ENCODE measurements at places on chromosomes 7 and 10.

- no peak for DNase-seq
Measured at GRCh38 chr10:14186245-14186644, 144.5 kb downstream of the FRMD4A start.

GRCh38 chr7:47577321-47577919 is 4.5 kb downstream of the TNS3 start:
- DNase-seq: no peak

DNA sequence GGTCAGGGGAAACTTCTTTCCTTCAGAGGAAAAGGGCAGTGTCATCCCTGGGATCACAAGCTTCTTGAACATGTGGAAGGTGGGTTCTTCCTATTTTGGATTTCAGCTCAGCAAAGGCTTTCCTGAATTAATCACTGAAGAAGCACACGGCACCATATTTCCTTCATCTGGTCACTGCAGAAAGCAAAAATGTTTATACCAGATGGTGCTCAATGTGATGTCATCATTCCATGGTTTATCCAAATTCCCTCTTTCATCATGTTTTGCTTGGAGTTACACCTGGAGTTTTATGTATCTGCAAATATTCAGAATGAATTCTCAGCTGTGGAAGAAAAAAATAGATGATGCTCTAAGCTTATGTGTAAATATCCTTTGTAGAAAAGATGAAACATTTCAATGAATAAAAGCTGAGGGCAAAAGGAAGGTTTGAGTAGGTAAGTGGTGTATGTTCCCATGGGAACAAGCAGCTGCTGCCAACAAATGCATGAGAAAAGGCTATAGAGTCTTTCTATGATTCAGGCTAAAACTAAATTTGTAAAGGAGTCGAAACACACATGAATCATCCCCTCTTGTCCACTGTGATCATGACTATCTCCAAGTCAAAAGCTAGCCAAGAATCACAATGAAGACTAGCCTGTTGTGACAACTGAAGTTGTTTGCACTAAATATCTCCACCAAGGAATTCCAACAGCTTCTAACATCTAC is 26.9 kb upstream of the BPGM start:
- no peak for DNase-seq

GRCh38 chr7:66687186-66687585 is 53.3 kb upstream of the RABGEF1 start:
- DNase-seq: no peak

- DNase-seq: peak; percentile 75
Measured at GRCh38 chr7:148575640-148576411, 14.7 kb upstream of the C7orf33 start.

DNA sequence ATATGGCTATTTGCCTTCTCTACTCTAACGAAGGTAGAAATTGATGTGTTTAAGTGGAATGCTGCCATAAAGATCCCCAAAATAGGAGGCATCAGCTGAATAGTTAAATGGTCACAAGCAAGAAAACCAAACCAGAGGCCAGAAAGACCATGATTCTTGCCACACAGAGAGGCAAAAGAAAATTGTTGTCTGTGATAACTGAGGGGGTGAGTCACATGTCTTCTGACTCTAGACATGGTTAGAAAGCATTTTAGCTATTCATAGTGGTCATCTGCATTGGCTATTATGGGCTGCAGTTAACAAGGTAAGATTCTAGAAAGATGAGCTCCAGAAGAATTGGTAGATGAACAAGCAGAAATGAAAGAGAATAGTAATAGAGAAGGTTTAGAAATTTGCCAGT is 361.4 kb upstream of the NPSR1 start:
- DNase-seq: no peak

DNA sequence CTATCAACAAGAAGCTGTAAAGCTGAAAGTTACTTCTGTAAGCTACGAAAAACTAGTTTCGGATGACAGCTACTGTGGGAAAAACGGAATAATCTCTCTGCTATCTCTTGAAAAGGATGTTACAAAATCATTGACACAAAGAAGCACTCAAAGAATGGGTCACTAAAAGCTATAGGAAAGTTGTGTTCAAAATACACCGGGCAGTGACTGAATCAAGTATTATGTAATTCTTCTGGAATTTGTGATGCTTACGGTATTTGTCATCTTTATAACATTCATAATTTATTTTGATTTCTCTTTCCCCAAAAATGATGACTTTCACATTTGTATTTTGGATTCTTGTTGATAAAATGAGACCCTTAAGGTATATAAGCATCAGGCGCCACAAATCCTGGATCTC is 112.1 kb upstream of the KLF6 start:
- no peak for DNase-seq

- DNase-seq: no peak
Measured at GRCh38 chr7:132575982-132576720, at the start of gene PLXNA4. Gene PLXNA4, minus strand, starts transcription at chr7:132576470. Its CDS starts 67,777 bp downstream, at chr7:132508693.

DNA sequence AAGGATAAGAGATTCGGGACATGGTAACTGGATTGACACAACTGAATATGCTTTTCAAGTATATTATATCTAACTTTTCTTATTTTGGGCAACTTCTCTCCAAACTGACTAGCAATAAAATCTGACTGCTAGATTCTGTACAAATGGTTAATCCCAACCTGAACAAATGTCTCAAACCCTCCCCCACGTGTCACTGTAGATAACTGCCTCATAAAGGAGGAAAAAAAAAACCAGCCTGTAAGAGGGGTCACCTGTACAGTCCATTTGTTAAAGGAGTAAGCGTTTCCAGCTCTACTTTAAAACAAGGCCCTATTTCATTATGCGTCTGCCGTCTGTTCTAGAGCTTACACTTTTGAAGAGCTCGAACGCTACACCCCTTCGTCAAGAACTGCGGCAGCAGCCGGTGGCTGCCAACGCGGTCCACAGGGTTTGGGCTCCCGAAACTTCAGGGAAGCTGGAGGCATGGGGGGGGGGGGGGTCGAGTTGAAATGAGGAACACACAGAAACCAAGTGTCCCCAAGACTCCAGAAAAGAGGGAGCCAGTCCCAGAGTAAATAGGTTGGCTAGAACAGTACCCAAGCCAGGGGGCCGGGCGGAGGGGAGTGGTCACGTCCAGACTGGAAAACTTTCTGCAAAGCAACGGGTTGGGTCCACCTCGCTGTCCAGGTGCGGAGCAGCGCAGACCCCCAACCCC is 492 bp downstream of the COG5 start:
- DNase-seq: no peak

GRCh38 chr7:359766-360361 is 69.9 kb downstream of the FOXL3 start:
- no peak for DNase-seq

- DNase-seq: no peak
Measured at GRCh38 chr7:128948312-128948973, 10.7 kb downstream of the IRF5 start.

GRCh38 chr7:2193575-2194305 is 39.0 kb downstream of the MAD1L1 start:
- no peak for DNase-seq

DNA sequence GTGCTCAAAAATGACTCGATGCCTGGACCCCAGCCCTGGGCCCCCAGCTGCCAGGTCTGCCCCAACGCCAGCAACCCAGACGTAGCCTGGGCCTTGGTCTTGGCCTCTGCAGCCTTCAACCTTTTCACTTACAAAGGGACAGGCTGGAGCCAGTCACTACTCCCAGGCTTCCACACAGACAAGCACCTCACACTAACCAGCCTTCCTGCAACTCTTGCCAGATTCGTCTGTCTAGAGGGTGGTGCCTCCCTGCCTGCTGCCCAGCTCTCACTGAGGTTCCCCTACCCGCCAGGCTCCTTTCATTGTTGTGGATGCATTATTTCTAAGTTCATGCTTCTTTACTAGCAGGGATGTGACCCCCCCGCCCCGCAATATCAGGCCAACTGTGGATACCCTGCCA is 56.3 kb downstream of the NUDCD3 start:
- no peak for DNase-seq

DNA sequence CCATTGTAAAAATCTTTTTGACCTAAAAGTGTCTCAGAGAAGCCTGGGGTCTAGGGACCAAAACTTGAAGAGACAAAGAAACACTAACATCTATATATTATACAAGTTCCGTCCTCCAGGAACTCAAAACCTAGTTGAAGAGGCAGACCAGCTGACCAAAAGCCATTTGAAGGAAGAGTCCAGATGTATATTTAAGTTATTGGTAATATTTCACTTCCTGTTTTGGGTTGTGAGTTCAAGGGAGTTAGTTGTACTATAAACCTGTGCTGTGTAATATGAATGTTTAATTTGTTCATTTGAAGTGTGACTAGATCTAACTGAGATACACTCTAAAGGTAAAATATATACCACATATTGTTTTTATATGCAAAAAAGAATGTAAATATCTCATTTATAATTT is 45.0 kb downstream of the CDK1 start:
- no peak for DNase-seq

GRCh38 chr10:118139321-118139720 is 92.6 kb upstream of the RAB11FIP2 start:
- no peak for DNase-seq

- DNase-seq: no peak
Measured at GRCh38 chr10:124681626-124682552, 62.3 kb downstream of the FAM53B start.

- no peak for DNase-seq
Measured at GRCh38 chr7:66950763-66951162, 29.7 kb downstream of the TMEM248 start.

- no peak for DNase-seq
Measured at GRCh38 chr7:129790136-129790535, 162.6 kb downstream of the UBE2H start.

- no peak for DNase-seq
Measured at GRCh38 chr7:141737118-141737835, 881 bp upstream of the SSBP1 start.

Measured in activated CD8-positive, alpha-beta memory T cell treated with anti-CD3 and anti-CD28 coated beads, Interleukin-2, amount 50 U/mL, for 4 hours (primary cell).